ENCODE measurements at places on chromosomes 4 and X. TPM values are rescaled to one million over a fixed set of nuclear protein-coding genes. Genes with fewer than 3 reads are reported as not detected.

GRCh38 chr4:85492336-85492735 lies 17.4 kb downstream of the ARHGAP24 start:
- DNase-seq, result no peak

- DNase-seq, result no peak
Observed at GRCh38 chr4:1057403-1057745, 45.9 kb downstream of the FGFRL1 start.

GRCh38 chrX:23885803-23886202 lies 21.9 kb downstream of the APOO start:
- no peak for DNase-seq

DNA sequence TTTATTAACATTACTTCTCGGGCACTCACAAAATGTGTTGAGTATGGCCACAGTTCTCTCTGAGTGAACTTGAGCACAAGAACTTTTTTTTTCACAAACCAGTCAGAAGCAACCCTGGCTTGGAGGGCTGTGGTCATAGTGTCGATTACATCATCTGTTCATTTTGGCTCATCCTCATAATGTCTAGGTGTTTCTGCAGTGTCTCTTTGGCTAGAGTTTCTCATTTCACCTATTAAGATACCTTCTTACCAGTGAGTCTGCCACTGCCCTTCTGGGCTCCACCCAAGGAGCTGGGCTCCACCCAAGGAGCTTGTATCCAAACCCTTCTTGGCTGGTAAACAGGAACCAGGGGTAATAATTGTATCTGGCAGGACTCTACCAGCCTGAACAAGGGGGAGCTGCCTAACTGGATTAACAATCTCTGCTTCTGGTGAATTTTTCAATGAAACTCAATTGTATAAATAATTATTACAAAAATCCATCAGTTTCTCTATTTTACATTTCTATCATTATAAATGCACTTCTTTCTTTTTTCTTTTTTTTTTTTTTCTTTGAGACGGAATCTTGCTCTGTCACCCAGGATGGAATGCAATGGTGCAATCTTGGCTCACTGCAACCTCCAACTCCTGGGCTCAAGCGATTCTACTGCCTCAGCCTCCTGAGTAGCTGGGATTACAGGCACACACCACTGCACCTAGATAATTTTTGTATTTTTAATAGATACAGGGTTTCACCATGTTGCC lies 667.7 kb upstream of the SLIT2 start:
- DNase-seq, result no peak

- no peak for DNase-seq
Observed at GRCh38 chr4:55029821-55030503, 95.4 kb downstream of the KDR start.

- no peak for DNase-seq
Observed at GRCh38 chr4:145663194-145663593, 16.8 kb upstream of the C4orf51 start.

GRCh38 chr4:37662861-37663390 lies 23.2 kb downstream of the RELL1 start:
- no peak for DNase-seq

DNA sequence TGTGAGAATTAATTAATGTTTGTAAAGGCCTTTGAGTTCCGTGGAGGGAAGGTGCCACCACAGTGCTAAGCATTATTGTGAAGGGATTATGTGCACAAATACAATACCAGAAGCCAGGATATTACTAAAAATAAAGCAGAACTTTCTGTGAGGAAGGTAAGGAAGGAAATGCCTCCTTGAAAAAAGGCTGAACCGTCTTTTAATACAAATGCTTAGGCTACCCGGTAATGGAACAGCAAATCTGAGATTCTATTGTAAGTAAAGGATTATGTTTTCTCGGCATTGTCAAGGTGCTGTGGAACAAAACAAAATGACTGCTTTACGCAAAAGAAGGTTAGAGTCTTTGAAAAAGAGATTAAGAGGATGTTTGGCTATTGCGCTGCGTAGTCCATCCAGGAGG lies 57.9 kb upstream of the SPRY1 start:
- no peak for DNase-seq

DNA sequence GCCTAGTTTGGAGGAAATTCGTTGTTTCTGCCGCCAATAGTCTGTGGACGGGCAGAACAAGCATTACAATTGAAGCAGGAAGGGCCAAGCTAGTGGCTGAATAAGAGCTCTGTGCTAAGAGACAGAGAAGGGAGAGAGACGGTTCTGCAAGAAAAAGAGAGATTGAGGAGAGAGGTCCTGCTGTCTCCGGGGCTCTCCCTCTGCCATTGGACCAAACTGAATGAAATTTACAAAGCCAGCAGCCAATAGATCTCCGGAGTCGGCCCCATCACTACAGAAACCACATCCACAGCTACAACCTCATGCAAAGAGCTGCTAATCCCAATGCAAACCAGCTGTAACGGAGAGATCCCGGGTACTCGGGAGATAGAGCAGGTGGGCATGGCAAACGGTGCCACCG lies at the start of gene NLGN4X:
Gene NLGN4X (minus strand): TSS at position 148 of the 400 bp plus-strand sequence. CDS start 77,401 bp downstream, outside the sequence.
- peak; percentile 2 for DNase-seq

DNA sequence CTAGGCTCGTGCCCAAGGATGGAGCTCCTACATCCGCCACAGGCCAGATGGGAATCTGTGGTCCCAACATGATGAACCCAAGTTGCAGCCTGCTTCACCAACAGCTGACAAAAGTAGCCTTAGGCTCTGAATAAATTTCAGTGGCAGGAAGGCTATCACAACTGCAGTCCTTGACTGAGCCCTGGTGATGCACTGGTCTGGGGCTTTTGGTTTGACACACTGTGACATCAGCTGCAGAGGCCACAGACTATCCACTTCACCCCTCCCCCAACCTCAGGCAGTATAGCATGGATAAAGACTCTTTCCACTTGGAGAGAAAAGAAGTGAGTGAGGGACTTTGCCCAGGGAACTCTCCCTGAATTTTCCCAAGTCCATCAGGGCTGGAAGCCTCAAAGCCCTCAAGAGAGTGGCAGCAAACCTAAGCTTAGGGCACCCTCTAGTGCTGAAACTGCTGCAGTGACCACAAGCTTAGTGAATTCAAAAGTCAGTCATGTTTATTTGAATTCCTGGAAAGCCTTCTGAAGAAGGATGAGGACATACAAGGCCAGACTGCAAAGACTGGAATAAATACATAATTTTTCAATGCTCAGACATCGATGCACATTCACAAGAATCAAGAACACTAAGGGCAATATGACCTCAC lies 135.0 kb upstream of the TENT5D start:
- DNase-seq, result no peak

GRCh38 chr4:73875401-73875800 lies 6.2 kb downstream of the CXCL1 start:
- DNase-seq, result no peak

- no peak for DNase-seq
Observed at GRCh38 chr4:184406958-184407391, 67.4 kb downstream of the IRF2 start.

DNA sequence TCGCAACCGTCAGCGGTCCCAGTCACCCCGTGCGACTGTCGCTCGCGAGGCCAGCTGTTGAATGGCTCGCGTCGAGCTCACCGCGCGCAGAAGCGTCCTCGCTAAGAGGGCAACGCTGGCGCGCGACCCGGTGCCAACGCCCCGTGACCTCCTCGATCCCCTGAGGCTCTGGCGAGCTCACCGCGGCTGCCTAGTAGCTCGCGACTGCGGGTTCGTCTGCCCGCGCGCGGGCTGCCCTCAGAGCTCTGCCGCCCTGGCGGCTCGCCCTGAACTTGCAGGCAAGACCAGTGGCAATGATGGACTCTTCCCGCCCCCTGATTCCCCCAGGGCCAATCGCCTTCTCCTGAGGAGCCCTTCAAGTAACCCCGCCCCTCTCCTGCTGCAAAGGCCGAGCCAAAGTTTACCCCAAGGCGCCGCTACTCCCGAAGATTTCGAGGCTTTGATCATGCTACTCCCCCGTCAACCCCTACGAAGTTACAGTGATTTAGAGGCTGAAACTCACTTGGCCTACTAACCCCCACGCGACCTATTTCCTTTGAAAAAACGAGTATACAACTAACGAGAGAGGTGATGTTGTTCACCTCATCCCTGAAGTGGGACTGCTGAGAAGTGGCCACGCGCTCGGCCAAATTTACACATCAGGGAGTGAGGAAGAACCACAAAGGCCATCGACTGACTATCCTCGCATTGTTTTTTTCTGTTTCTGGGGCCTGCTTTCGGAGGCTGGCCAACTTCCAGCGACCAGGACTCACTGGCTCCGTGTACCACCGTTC lies 37.5 kb downstream of the PGRMC1 start:
- DNase-seq, result peak; percentile 14

- DNase-seq, result no peak
Observed at GRCh38 chr4:26106776-26107175, 192.8 kb downstream of the SMIM20 start.

DNA sequence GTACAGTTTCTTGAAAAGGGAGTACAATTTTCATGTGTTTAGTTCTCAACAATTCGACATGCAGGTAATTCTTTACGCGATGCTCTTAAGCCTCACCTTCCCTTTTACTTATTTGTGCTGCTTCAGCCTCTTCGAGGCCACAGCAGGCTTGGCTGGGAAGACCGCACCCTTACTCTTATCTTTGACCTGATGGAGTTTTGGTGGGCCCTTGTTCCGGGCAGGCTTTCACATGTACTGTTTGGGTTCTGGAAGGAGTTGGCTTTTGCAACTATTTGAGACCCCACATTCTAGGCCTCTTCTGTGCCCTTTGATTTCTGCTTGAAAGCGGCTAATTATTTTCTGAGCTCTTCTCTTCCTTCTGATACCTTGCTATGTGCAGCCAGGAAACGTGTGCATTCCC lies 60.2 kb downstream of the FAM193A start:
- DNase-seq, result no peak

DNA sequence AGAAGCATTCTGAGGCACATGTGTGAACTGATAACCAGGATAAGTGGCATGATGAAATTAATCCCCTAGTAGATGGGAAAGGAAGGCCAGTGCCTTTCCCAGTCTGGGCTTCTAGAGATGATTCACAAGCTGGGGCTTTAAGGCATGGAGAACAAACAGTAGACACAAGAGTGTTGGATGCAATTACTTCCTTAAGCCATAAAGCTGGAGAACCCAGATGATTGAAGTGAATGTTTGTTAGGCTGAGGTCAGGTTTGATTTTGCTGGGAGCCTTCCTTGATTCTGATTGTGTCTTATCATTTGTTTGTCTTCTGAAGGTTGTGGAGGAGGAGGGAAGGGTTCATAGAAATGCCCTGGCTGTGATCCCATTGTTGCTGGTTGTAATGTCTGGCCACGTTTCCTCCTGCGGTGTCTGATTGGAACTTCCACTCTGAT lies 125.2 kb downstream of the NHS start:
- DNase-seq, result no peak

- DNase-seq, result no peak
Observed at GRCh38 chr4:52560844-52561280, 98.2 kb downstream of the USP46 start.

DNA sequence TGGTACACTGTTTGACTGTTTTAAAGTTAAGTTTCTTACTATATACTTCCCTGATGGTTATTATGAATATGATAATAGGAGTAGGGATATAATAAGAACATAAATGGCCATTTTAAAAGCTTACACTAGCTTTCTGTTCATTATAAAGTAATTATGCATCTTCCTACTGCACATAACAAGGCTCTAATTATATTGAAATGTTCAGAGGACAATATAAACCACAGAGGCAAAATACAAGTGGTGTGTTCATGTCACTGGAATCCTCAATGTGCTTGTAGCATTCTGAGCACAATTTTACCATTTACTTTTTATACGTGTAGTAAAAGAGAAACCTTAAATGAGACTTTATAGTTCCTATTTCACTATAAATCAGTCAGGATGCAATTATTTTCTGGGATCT lies 268.3 kb downstream of the TMA16 start:
- DNase-seq, result no peak

GRCh38 chr4:46270986-46271596 lies 118.8 kb downstream of the GABRA2 start:
- no peak for DNase-seq

DNA sequence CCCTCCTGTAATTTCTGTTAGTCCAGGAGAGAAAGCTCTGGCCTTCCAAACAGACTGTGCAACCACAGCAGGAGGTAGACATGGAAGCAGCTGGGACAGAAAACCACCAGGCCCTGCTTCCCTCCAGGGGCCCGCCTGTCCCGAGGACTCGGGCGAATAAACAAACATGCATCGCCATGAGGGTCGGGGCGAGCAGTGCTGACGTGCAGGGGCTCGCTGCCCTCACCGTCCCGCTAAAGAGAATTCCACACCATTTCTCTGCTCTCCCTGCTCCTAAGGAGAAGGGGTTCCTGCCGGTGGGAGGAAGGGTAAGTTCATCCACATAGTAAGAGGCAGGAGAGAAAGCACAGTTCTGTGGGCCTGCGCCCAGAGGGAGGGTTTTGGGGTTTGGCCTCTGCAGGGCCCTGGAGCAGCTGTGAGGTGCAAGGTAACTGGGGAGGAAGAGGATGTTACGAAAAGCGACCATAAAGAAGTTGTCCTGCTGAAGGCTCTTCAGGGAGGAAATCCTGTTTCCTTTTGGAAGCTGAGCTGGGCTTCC lies 54.9 kb downstream of the WFS1 start:
- DNase-seq, result no peak

DNA sequence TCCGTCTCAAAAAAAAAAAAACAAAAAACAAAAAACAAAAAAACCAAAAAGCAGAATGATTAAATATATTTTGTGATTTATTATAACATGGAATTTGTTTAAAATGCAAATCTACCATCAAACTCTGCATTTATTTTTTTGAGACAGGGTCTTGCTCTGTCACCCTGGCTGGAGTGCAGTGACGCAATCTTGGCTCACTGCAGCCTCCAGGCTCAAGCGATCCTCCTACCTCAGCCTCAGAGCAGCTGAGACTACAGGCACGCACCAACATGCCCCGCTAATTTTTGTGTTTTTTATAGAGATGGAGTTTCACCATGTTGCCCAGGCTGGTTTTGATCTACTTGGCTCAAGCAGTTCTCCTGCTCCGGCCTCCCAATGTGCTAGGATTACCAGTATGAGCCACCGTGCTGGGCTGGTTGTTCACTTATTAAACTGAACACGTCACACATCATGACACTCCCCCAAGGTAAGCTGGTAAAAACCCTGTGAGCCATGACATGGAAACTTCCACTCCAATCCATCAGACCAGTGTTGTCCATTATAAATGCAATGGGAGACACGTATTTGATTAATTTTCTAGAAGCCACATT lies 45.7 kb downstream of the RBM47 start:
- DNase-seq, result no peak

- DNase-seq, result no peak
Observed at GRCh38 chr4:143311924-143312323, 24.8 kb upstream of the GAB1 start.

GRCh38 chrX:133542476-133542875 lies 127.2 kb upstream of the GPC4 start:
- no peak for DNase-seq

- no peak for DNase-seq
Observed at GRCh38 chrX:18098763-18099162, 121.9 kb downstream of the BEND2 start.

- DNase-seq, result no peak
Observed at GRCh38 chr4:168715896-168716295, 219.0 kb downstream of the PALLD start.

The MAGEB2 gene
- not detected for polyA plus RNA-seq

The CLCN3 gene
- polyA plus RNA-seq, result 39.7 TPM

The PPP1R2C gene
- polyA plus RNA-seq, result not detected

The CFP gene
- 2.7 TPM for polyA plus RNA-seq

The SPANXN3 gene
- not detected for polyA plus RNA-seq

The CLDN34 gene
- not detected for polyA plus RNA-seq

The RBM46 gene
- 0.13 TPM for polyA plus RNA-seq

The SYN1 gene
- 5.5 TPM for polyA plus RNA-seq

The DAPP1 gene
- polyA plus RNA-seq, result 1.1 TPM

The COL25A1 gene
- polyA plus RNA-seq, result 12.5 TPM

The CLNK gene
- polyA plus RNA-seq, result 1.4 TPM

The ZFX gene
- 28.1 TPM for polyA plus RNA-seq

The TRMT2B gene
- polyA plus RNA-seq, result 10.4 TPM

The GAGE13 gene
- not detected for polyA plus RNA-seq

The AMOT gene
- 71.2 TPM for polyA plus RNA-seq

The HSFX2 gene
- polyA plus RNA-seq, result 0.46 TPM

The MAGEA8 gene
- polyA plus RNA-seq, result 0.12 TPM

The GAB3 gene
- polyA plus RNA-seq, result 3.0 TPM

Data from left renal pelvis (tissue), 4 donors.